Lung (tissue), 17 donors: ENCODE measurements at places on chromosomes 7 and 10. TPM values are rescaled to one million over a fixed set of nuclear protein-coding genes. Genes with fewer than 3 reads are reported as not detected.

The MRC1 gene
- polyA plus RNA-seq: 47.8 TPM

The VGF gene
- 0.08 TPM for polyA plus RNA-seq

The PMPCB gene
- 44.2 TPM for polyA plus RNA-seq

The INSYN2A gene
- 0.05 TPM for polyA plus RNA-seq

The PIK3CG gene
- 3.5 TPM for polyA plus RNA-seq

The CCL24 gene
- polyA plus RNA-seq: 1.1 TPM
